Sciatic nerve (tissue), 2 donors: ENCODE measurements at places on chromosomes 3 and 15.

DNA sequence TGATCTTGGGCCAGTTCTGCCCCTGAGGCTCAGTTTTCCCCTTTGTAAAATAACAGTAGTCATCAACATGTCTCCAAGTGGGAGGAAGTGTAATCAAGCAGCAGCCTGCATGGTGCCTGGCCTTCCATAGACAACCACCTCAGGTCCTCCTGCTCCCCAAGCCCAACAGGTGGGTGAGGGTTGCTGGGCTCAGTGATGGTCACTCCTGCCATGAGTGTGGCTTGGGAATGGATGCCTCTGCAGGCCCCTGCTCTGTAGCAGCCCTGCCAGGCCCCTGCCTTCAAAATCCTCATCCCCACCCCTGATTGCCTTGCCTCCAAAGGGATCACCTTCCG is 59.1 kb upstream of the SLC6A1 start:
- no peak for DNase-seq

- DNase-seq, result peak; percentile 69
Measured at GRCh38 chr3:72892081-72892775, 4.4 kb downstream of the GXYLT2 start.

- DNase-seq, result no peak
Measured at GRCh38 chr3:184772667-184773272, 39.2 kb upstream of the VPS8 start.

DNA sequence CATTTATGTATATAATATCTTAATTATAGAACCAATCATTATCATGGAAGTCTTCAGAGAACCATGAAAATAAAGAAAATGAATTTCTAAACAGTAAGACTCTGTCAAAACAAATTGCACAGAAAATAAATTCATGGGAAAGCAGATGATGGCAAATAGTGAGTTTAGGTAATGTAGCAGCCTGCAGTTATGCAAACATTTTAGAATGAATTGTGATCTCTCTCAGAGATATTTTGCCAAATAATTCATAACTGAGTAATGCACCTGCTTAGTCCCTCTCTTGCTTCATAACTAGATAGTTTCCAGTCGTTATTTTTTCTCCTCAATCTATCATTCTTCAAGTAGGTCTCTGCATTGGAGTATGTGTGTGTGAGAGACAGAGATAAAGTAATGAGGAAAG is 492.7 kb upstream of the THBS1 start:
- DNase-seq, result no peak

DNA sequence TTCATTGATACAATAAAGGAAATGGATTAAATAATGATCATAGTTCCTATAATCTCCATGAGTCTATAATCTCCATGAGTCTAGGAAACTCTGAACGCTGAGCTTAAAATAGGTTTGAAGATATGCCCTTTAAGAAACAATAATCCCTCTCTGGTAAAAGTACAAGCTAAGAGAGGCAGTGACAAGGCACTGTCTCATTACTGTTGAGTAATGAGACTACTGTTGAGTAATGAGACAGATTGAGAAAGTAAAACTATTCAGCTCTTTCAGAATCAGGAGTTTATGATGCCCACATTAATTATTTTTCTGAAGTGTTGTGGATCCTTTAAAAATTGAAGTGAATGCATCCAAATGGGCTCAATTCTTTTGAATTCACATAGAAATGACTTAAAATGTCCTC is 235.5 kb upstream of the THRB start:
- DNase-seq, result no peak

DNA sequence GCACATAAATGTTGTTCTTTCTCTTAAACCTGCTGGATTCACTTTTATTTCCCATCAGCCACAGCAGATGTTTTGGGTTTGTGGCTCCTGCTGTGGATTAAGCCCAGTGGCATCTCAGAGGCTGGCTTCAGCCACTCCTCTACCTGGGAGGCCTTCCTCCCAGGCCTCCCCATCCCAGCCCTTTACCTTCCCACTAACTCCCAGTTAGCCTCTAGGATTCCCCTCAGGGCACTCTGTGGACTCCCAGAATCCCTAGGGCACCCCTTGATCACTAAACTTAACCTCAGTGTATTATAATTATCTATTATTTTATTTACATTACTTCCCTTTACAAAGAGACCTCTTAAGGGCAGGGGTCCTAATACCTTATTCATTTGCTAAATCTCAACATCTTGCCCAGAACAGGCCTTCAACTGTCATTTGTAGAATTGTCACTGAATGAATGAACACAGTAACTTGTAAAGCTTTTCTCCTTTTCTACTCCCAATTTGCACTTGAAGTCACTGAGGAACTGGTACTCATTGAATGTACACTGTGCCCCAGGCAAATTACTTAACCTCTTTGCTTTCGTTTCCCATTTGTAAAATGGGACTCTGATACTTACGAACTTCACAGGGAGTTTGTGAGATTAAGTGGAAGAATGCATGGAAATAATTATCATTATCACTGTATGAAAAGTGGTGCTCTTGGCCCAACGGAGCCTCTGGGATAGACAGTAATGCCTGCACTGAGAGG is 8.3 kb downstream of the CCDC13 start:
- no peak for DNase-seq

DNA sequence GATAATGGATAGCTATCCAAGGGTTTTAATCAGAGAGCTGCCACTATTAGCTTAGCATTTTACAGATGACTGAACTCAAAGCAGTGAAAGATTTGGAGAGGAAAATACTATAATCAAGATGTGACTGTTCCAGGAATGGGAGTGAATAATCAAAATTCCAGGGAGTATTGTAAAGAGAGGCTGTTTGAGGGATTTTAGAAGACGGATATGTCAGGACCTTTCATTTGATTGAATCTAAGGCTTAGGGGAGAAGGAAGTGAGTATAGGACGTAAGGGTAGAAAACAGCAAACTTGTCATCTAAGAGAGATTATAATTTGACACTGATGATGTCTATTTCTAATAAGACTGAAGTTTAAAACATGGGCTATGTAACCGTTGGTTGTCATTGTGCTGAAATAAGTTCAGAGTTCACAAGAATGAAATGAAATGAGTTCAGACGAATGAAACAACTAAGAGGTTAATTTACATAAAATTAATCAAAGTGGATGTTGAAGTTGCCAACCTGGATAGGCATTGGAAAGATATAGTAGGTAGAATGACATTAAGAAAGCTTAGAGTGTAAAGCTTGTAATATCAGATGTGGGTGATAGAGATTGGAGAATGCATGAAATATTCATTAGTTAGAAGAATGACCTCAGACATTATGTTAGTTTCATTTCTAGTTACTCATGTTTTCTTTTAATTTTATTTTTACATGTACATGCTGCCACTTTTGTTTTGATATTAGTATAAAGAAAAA is 842.8 kb downstream of the SI start:
- no peak for DNase-seq

DNA sequence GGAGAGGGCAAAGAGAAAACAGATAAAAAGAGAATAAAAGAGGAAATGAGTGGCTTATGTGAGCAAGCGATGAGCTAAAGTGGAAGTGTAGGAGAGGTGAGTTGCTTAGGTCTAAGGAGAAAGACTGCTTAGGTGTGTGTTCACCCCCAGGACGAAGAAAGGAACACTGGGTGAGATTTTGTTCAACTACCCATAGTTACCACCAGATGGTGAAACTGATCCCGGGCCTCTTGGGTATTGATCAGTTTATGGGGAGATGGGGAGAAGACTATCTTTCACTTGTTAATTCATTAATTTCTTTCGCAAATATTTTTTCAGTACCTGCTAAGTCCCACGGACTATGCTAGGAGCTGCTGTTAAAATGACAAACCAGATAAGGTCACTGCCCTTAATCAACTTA is 33.9 kb downstream of the GAP43 start:
- no peak for DNase-seq

DNA sequence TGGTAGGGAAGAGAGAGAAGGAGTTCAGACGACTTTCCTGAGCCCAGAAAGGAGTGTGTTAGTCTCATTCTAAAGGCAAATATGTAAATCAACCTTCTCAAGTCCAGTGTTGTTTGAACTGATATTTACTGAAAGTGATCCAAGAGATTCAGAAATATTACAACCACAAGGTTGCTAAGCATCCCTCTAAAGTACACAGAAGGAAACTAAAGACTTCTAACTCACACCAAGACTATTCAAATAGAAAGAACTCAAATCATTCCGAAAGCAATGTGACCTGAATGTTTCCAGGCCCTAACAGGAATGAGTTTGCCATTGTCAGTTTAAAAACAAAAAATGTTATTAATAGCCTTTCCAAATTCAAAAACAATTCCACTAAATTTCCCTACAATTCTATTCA is 56.9 kb upstream of the VGLL3 start:
- DNase-seq, result no peak

DNA sequence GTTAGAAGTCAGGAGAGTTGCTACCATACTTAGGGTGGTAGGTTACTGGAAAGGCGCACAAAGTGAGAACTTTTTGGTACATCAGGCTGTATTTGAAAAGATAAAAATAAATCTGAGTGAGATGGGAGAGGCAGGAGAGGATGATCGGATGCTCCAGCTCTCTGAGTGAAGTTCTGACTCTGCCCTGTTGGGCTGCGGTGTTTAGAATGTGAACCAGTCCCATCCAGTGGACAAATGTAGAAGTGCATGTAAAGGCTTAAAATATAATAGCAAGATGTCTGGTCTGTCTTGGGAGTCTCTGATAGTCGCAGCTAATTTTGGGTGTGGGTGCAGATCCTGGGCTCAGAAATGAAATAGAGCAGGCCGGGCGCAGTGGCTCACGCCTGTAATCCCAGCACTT is 30.4 kb downstream of the ACKR2 start:
- DNase-seq, result no peak

DNA sequence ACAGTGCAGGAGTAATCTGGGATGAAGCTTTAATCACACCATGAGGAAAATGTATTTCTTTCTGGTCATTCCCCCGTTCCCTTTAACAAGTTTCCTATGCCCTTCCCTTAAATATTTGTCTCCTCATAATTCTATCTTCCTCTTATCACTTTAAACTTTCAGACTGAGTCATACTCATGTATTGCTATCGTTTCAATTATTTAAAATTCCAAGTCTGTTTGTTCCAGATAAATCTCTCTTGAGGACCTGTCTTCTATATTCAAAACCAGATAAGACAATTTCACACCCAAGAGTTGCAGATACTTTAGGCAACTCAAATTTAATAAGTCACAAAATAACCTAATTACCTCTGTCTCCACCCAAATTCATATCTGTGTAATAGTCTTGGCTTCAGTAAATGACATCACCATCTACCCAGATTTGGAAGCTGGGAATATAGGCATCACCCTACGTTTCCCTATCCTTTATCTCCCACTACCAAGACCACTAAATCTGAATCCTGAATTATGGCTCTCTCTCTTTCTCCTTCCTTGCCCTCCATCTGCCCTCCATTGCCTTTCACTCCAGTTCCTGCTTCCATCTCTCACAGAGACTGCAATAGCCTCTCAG is 220.1 kb downstream of the PYDC2 start:
- no peak for DNase-seq

GRCh38 chr3:130839813-130840212 is 54.1 kb upstream of the ATP2C1 start:
- DNase-seq, result no peak

- no peak for DNase-seq
Measured at GRCh38 chr3:114566162-114566755, 272.4 kb downstream of the TIGIT start.

DNA sequence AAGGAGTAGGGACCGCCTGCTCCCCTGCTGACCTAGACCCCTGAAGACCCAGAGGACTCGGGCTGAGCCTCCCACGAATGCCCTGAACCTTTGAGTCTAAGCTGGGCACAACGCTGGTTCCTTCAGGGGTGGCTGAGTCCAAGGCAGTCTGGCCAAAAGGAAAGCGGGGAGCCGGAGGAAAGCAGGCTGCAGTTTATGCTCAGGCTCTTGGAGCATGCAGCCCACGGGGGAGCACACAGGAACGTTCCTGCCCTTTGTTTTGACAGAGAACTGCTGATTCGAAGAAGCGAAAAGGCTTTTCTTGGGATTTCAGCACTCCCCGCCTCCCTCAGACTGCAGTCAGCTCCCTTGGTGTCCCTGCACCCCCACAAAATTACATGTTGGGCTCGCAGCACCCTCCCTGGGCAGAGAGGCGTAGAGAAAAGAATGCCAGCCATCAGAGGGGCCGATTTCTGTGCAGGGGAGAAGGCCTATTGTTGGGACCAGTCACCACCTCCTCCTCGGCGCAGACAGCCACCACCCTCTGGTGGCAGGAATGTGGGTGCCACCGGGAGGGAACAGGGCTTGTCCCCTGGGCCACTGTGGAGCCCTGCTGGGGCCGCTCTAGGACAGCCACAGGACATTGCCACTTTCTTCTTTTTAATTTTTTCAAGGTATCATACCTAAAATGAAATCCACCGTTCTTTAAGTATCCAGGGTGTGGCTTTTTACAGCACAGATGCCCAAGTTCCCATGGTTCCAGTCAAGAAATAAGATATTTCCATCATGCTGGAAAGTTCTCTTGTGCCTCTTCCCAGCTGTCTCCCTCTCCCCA is 72.2 kb downstream of the SMAD6 start:
- peak; percentile 92 for DNase-seq

- DNase-seq, result no peak
Measured at GRCh38 chr15:27705056-27705455, 394.1 kb downstream of the OCA2 start.

- no peak for DNase-seq
Measured at GRCh38 chr15:65901336-65901735, 32.0 kb downstream of the RAB11A start.

DNA sequence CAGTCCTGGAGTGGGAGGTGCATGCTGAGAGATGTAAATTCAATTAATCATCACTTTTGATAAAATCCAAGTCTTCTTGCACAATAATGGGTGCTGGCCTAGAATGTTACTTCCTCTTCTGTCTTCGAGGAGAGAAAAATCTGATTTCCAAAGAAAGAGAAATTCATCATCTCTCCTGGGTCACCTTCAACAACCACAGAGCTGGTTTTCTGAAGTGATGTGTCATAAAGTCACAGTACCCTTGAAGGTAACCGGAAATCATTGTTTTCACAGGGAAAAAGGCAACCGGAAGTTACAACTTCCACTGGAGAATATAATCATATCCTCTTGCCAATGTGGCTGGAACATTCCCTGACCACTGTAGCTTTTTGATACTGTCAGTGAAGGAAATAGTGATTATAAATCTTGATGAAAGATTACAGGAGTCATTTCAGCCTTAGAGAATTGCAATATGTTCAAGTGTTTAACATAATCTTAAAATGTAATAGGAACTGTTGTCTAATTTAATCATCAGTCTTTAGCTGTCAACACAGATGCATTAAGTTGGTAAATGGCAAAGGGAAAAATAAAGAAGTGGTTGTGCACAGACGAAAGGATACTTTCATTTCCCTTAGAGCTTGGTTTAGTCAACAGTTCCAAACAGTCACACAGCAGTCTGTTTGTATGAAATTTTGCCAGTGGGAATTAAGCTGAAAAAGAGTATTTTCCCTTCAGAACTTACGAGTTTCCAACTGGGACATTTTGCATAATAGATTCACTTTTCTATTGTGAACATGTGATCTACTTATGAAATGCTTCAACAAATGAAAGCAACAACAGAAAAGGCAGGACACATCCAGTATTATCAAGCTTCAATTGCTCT is 106.5 kb upstream of the SLC4A7 start:
- no peak for DNase-seq
